ENCODE measurements at places on chromosomes 2 and 18.

DNA sequence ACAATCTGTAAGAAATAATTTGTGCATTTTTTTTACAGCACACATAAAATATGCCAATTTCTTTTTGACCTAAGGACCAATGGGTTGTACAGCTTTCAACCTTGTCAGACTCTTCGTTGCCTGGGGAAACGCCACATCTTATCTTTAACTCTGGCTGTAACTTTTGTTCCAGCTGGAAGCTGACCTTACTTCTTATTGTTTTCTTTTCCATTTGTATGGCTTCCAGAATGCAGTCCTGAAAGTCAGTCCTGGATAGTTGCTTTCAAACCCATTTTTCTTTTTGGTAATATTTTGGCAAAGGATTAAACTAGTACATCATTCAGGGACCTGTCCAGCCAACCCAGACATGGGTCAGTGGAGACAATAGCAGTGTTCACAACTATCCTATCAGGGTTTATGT is 686.5 kb upstream of the CDH2 start:
- DNase-seq, result no peak

- no peak for DNase-seq
Measured at GRCh38 chr2:110173523-110173922, 31.3 kb downstream of the NPHP1 start.

GRCh38 chr2:3313781-3314375 is 63.7 kb downstream of the EIPR1 start:
- no peak for DNase-seq

GRCh38 chr18:32624182-32624723 is 148.6 kb downstream of the KLHL14 start:
- no peak for DNase-seq

- DNase-seq, result no peak
Measured at GRCh38 chr2:232376713-232377112, 1.8 kb upstream of the ALPP start.

GRCh38 chr2:161725297-161725696 is 101.1 kb downstream of the SLC4A10 start:
- DNase-seq, result no peak

- DNase-seq, result peak; percentile 57
Measured at GRCh38 chr18:11518788-11519685, 90.4 kb upstream of the SLC35G4 start.

- no peak for DNase-seq
Measured at GRCh38 chr2:202610380-202610779, 24.4 kb upstream of the FAM117B start.

- no peak for DNase-seq
Measured at GRCh38 chr18:63149302-63149587, 170.3 kb downstream of the BCL2 start.

GRCh38 chr2:216949700-216950413 is 90.0 kb upstream of the TNP1 start:
- DNase-seq, result no peak

- no peak for DNase-seq
Measured at GRCh38 chr2:166996465-166996864, 108.2 kb downstream of the XIRP2 start.

DNA sequence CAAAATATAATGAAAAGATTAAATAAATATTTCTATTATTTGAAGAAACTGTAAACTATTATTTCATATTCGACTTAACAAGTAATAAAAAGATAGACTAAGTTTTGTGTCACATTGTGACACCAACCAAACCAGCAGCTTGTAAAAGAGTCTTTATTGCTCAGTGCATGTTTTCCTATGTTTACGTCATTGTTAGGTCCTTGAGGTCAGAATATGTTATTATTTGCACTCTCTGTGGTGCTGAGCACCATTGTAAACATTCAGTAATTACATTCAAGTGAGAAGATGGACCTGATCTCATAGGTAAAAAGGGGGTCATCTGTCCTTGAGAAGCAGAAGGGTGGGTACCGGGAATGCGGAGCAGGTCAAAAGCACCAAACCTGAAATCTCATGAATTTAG is 1999.1 kb upstream of the CELF4 start:
- DNase-seq, result no peak

GRCh38 chr2:157842106-157842879 is 33.8 kb downstream of the ACVR1 start:
- no peak for DNase-seq

- peak; percentile 80 for DNase-seq
Measured at GRCh38 chr2:55115761-55116597, 65.7 kb upstream of the RTN4 start.

DNA sequence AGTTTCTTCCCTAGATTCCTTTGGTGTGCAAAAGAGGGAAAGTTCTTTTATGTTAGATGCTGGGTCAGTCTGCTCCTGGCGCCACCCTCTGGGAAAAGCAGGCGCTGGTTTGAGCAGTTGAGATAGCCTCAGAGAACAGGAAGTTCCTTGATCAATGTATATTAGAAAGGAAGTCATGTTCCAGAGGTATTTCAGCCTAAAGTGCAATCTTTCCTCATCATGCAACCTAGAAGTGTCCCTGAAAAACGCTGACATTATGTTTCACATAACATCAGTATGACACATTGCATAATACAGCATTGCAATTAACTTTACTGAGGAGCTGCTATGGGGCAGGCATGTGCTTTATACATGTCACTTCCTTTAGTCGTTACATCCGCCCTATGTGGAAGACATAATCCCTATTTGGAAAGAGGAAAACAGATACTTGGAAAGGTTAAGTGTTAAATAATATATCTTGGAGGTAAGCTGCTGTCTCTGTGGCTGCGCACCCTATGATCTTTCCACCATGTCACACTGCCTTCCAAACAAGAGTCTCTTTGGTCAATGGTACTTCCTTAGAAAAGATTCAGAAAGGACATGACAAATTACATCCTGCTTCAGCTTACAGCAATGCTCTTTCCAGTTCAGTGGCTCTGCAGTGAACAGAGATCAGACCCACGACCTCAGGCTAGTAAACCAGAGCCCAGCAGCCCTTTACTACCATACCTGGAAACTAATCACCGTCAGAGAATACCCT is 369.7 kb downstream of the RAD51AP2 start:
- peak; percentile 8 for DNase-seq

DNA sequence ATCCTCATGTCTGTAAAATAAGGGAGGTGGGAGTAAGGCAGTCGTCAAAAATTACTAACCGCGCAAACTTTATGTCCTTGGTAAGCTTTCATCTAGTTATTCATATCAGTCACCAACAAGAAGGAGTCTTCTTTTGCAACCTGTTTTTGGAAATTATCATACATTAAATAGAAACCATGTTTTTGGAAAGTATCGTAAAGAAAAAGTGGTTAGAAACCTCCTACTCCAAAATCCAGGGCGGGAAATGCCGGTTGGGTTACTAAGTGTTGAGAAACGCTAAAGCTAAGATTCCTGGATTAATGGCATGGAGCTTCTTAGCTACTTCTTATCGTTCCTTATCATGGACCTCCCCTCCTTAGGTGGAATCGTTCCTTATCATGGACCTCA is 778 bp downstream of the BBS5 start:
- no peak for DNase-seq

DNA sequence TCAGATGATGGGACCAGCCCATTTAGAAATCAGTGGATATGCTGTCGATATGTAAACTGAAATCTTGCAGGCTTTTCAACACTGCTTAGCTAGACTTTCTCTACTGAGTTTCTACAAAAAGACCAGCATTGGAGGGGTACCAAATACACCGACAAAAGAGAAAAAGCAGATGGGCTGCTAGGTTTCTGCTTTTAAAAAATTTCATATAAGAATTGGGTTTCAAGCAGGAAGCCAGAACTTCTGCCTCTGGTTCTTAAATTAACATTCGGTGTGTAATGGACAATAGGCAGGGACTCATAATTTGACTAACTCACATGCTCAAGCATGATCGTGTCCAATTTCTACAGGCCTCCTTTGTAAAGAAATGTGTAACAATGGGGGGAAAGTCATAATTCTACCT is 3.1 kb downstream of the ARL4C start:
- DNase-seq, result no peak

- no peak for DNase-seq
Measured at GRCh38 chr2:223846515-223846914, 9.1 kb upstream of the AP1S3 start.

- DNase-seq, result no peak
Measured at GRCh38 chr2:145086910-145087309, 567.0 kb upstream of the ZEB2 start.

DNA sequence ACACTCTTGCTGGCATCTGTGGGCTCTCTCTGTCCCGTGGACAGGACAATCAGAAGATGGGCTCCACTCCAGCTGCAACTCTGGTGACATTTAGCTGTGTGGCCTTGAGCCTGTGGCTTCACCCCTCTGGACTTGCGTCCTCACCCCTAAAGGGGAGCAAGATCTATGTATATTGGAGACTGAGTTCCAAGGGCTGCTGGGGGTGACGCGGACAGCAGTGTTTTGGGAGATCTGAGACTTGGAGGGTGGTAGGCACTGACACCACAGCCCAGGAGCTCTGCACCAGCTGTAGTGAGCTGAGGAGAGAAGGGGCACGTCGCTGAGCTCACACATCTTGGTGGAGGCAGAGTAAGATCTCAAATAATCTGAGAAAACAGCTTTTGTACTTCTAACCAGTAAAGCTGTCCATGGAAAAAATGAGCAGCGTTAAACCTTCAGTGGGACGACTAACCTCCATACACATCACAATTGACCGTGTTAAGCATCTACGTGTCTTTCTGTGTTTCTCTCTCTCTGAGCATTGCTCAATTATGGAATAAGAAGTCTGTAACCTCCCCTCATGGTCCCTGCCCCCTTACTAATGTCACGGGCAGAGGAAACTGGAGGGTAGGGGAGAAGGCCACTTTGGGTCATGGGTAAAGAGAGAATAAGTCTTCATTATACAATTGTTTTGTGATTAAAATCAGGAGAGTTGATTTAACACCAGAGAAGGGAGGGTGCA is 85.8 kb downstream of the SH3RF3 start:
- no peak for DNase-seq

DNA sequence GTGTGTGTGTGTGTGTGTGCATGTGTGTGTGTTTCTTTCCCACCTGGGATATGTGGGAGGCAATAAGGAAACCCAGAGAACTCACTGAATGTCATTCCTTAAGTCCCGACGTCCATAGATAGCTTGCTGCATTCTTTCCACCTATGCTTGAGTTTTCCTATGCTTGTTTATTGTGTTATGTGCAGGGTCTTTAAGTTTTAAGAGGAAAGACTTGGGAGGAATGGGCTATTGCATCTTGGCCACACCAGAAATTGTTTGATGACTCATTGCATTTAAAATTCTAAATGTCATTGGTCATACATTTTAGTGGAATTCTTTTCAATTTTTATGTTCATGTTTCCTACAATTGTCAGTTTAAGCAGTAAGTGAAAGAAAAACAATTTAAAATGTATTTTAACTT is 33.7 kb downstream of the STARD6 start:
- DNase-seq, result no peak

DNA sequence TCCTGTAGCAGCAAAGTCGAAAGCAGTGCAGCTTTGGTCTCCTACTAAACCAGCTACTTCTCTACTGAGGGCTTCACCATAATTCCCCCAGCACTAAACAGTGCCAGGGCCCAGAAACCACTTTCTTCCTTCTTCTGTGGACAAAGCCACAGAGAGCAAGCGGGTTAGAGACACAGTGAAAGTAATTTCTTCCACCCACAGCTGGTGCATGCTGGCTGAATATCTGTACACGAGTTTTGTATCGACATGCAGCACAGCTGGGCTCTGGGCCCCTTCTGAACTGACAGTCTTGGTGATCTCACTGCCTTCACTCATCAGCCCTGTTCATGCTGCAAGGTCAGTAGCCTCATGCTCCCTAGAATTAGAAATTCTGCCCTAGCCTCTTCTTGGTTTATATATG is 74.0 kb upstream of the SULT1C3 start:
- DNase-seq, result no peak

GRCh38 chr2:43488737-43489136 is 107.1 kb downstream of the THADA start:
- no peak for DNase-seq

DNA sequence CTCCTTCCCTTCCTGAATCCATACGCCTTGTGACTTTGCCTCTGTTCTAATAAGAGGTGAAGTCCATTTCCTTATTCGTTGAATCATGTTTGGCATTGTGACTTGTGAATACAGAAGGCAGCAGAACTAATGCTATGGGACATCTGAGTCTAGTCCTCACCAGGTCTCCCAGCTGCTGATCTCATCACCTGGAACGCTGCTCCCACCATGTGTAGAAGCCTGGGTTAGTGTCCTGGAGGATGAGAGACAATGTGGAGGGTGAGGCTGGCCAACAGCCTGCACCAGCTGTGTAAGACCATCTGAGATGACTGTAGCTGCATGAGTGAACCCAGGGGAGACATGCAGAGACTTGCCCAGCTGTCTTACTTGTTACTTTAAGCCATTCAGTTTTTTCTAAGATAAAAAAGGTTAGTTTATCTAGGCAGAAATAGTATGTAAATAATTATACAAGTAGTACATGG is 3.5 kb upstream of the HAAO start:
- no peak for DNase-seq

DNA sequence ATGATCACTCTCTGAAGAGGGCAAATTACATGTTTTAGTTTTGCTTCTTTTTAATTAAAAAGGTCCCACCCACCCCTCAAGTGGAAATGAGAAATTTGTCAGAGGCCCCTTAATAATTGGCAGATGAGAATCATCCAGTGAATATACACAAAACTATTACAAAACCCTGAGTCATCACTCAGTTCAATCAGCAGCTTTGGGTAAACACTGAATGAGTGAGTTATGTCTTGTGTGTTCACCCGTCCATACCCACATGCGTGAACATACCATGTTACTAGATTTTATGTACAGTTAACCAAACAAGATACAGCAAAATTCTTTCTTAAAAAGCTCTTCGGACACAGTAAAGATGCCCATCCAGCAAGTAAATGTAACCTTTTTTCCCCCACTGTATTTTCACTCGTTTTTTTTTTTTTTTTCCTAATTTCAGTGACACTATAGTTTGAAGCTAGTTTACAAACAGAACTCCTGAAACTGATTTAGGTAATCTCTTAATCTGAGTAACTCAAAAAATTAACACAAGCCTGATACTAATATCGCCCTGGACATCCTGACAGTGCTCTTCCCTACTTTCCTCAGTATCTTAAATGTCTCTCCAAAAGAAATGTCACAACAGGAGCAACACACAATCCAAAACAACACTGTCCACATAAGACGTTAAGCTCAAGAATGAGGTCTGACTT is 1.4 kb downstream of the PSME4 start:
- peak; percentile 51 for DNase-seq

- DNase-seq, result peak; percentile 43
Measured at GRCh38 chr2:130829015-130829414, 7.7 kb upstream of the ARHGEF4 start.

GRCh38 chr2:102449370-102449974 is 23.6 kb upstream of the SLC9A4 start:
- peak; percentile 13 for DNase-seq

DNA sequence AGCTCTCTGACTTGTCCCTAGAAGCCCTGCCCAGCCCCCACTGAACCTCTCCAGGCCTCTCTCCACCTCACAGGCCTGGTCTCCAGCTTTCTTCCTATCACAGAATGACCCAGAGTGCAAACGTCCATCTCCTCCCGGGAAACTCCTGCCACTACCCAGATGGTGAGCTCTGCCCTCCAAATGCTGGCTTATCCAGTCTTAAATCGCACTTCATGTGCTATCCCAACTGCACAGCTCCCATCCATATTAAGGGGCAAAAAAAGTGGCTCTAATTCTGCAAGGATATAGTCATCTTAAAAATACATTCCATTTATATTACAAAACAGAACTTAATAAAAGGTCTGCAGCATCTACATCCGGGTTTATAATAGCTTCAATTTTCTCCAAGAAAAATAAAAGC is 70.8 kb upstream of the CDC42EP3 start:
- no peak for DNase-seq

Data from HCT116 (cell line).